ENCODE measurements at places on chromosomes 4 and X. TPM values are rescaled to one million over a fixed set of nuclear protein-coding genes. Genes with fewer than 3 reads are reported as not detected.

The RAB9B gene
- total RNA-seq = 42.9 TPM

The USO1 gene
- total RNA-seq = 50.4 TPM

The ANAPC10 gene
- total RNA-seq = 68.9 TPM

The PRR32 gene
- total RNA-seq = not detected

The CTAG1B gene
- total RNA-seq = not detected

The FHIP1A gene
- 3.8 TPM for total RNA-seq

The TMEM35A gene
- total RNA-seq = 67.3 TPM

The GPR82 gene
- total RNA-seq = not detected

The VCX2 gene
- not detected for total RNA-seq

The BST1 gene
- 0.94 TPM for total RNA-seq

The NKX6-1 gene
- total RNA-seq = not detected

The GABRB1 gene
- 139 TPM for total RNA-seq

The MAGEA2B gene
- total RNA-seq = not detected

The NPY1R gene
- total RNA-seq = 40.4 TPM

The GAGE12F gene
- total RNA-seq = not detected

The MAGEE1 gene
- total RNA-seq = 11.0 TPM

The ETFDH gene
- 39.8 TPM for total RNA-seq

The PNMA6F gene
- total RNA-seq = not detected

The SMC1A gene
- total RNA-seq = 39.4 TPM

The PCDH11X gene
- total RNA-seq = 141 TPM

The CCNG2 gene
- 114 TPM for total RNA-seq

The PABPC4L gene
- total RNA-seq = 0.94 TPM

The HTRA3 gene
- total RNA-seq = 1.3 TPM

The XKRX gene
- total RNA-seq = not detected

The SOX3 gene
- total RNA-seq = 4.7 TPM
